ENCODE measurements at places on chromosomes 2 and 18.

GRCh38 chr2:120555092-120555491 is 180.6 kb upstream of the GLI2 start:
- DNase-seq = no peak

DNA sequence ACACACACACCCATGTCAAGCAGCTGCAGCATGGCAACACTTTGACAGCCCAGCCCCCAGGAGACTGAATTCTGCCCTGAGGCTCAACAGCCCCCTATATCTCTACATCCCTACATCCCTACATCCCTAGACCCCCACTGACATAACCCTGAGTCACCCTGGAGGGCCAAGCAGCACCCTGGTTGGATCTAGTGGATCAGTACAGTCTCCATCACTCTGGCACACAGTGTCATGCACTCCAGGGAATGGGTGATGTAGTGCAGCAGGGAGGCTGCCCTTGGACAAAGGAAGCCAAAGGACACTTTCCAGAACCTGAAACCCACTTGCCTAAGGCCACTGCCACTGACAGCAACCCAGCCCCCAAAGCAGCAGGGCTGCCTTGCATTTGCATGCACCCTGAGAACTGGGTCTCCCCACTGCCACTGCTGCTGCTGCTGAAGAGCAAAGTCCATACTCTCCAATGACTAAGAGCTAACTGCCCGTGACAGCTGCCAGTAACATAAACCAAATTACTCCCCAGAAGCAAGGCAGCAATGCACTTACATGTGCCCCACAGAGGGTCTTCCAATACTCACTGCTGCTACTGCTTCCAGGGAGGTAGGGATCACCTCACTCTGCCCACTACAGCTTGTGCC is 681.6 kb upstream of the KLHL29 start:
- DNase-seq = no peak

- no peak for DNase-seq
These were observed 253.1 kb downstream of the TDRD15 start for GRCh38 chr2:21376864-21377263.

- no peak for DNase-seq
These were observed 62.8 kb downstream of the GALNT14 start for GRCh38 chr2:31075431-31075830.

DNA sequence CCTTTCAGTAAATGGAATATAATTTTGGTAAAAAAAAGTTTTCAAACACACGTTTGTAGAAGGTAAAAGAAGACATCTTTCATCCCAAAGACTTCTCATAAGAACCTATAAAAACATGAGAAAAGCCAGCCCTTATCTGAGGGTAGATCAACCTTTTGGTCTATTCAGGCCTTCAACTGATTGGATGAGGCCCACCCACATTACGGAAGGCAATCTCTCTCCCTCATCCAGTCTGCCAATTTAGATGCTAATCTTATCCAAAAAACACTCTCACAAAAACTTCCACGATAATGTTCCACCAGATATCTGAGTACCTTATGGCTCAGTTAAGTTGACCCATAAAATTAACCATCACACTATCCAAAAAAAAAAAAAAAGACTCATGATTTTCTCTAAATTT is 2.2 kb upstream of the CDH20 start:
- no peak for DNase-seq

- DNase-seq = no peak
These were observed 254.5 kb downstream of the NEDD4L start for GRCh38 chr18:58298251-58299134.

- DNase-seq = no peak
These were observed 70.6 kb downstream of the MARCO start for GRCh38 chr2:119012345-119013301.

- DNase-seq = no peak
These were observed 1590.0 kb upstream of the LRRTM1 start for GRCh38 chr2:81894451-81894990.

DNA sequence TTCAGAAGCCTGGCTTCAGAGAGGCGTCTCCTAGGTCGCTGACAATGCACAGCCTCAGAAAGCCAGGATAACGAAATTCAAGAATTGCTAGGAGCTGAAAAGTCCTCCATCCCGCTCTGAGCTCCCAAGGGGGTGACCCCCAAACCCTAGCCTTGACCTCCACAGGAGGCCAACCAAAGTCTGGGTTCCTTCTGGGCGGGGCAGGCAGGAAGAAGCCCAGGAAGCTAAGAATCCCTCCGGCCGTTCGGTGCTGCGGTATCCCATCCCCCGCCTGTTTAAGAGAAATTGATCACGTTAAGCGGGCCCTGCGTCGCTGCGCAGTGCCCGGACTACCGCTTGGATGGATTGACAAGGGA is 2.5 kb upstream of the OSR1 start:
- no peak for DNase-seq

DNA sequence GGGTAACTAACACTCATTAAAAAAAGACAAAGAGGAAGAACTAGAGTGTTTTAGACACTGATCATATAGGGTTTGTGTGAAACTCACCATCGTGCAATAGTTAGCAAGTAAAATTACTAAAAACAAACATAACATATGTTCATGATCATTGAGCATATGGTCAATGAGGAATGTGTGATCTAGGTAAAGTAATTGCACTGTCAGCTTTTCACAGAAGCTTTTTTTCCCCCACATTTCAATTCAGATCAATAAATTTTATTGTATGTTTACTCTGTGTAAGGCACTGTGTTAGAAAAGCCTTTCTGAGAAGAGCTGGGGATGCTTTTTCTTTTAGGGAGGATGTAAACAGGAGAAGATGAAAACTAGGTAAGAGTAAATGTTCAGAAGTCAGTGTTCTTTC is 348.2 kb downstream of the LRP1B start:
- no peak for DNase-seq

- DNase-seq = no peak
These were observed 9.0 kb upstream of the CTIF start for GRCh38 chr18:48529796-48530195.

- no peak for DNase-seq
These were observed 86.4 kb downstream of the PLEKHM3 start for GRCh38 chr2:207938886-207939285.

- DNase-seq = no peak
These were observed 5.0 kb upstream of the DNPEP start for GRCh38 chr2:219392754-219393153.

- DNase-seq = no peak
These were observed 217.5 kb downstream of the CYP26B1 start for GRCh38 chr2:71930049-71930681.

- no peak for DNase-seq
These were observed 38.0 kb downstream of the TSHZ1 start for GRCh38 chr18:75248426-75249174.

DNA sequence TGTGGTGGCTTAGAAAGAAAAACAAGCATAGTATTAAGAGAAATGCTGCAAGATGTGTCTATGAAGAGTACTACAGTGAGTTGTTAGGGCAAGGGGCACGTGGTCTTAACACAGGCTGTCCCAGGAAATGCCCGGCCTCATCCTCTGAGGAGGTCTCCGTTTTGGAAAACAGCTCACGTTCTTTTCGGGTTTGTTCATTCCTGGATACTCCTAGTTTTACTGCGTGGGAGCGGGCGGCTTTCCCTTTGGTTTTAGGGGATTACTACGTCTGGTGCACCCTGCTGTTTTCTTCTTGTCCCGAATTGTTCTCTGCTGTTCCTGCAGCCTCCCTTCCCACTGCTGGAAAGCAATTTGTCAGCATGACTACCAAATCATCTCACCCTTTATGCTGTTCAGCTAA is 55.5 kb upstream of the RAB6D start:
- DNase-seq = no peak
